ENCODE measurements at places on chromosomes 2 and 18. TPM values are rescaled to one million over a fixed set of nuclear protein-coding genes. Genes with fewer than 3 reads are reported as not detected.

EGR4 gene
- 0.54 TPM for total RNA-seq

SMAD2 gene
- total RNA-seq: 13.5 TPM

CYTIP gene
- total RNA-seq: 45.5 TPM

CXCR1 gene
- total RNA-seq: under 0.01 TPM

MATN3 gene
- not detected for total RNA-seq

WDR33 gene
- 26.9 TPM for total RNA-seq

FKBP1B gene
- total RNA-seq: 3.5 TPM
